ENCODE measurements at places on chromosomes 12 and 14. TPM values are rescaled to one million over a fixed set of nuclear protein-coding genes. Genes with fewer than 3 reads are reported as not detected.

Gene MYF6
- 0.33 TPM for total RNA-seq

DNA sequence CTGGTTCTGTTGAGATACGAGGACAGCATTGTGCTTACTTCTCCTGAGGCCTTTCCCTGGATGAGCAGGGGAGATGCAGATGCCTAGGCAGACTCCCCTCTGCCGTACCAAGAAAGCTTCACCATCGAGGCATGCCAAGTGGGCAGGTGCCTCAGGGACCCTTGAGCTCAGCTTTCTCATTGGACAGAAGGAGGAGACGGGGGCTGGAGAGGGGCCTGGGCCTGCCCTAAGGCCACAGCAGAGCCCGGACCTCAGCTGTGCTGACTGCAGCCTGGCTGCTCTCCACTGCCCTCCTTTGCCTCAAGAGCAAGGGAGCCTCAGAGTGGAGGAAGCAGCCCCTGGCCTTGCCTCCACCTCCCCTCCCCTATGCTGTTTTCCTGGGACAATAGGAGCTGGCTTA, 23.4 kb downstream of the SERPINA1 start:
- no peaks in the 10 kb centered on the region for H3K27me3 ChIP-seq
- no peak overlapping the region for H3K4me3 ChIP-seq
- peaks cover 8% of the 10 kb centered on the region for H3K4me1 ChIP-seq

Gene RBP5
- total RNA-seq: 5.8 TPM

DNA sequence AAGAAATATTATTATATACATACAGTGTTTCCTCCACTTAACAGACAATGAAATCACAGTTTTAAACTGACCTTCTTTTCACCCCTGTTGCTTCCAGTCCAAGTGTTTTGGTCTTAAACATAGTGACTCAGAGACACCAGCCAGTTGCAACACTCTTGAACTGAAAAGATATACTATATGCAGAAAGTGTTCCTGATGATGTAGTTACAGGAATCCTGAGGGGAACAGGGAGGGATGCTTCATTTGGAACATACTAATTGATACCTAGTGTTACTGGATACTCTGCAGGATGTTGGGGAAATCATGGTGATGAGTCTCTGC, 420.8 kb downstream of the CCDC91 start:
- DNase-seq: no peak
- peaks cover 4% of the 10 kb centered on the region for H3K36me3 ChIP-seq
- no peak overlapping the region for H3K27ac ChIP-seq
- no peak overlapping the region for H3K4me3 ChIP-seq
- H3K4me1 ChIP-seq: peaks cover 6% of the 10 kb centered on the region

Gene SMCO3
- total RNA-seq: not detected

Gene FAM181A
- not detected for total RNA-seq

GRCh38 chr12:4242595-4242994, 31.0 kb upstream of the CCND2 start:
- no peaks in the 10 kb centered on the region for H3K36me3 ChIP-seq
- H3K27ac ChIP-seq: no peak overlapping the region
- DNase-seq: no peak
- peaks cover 13% of the 10 kb centered on the region for H3K4me1 ChIP-seq
- H3K4me3 ChIP-seq: no peak overlapping the region
- peaks cover 24% of the 10 kb centered on the region for H3K27me3 ChIP-seq

Gene ADGRD1
- 6.6 TPM for total RNA-seq

DNA sequence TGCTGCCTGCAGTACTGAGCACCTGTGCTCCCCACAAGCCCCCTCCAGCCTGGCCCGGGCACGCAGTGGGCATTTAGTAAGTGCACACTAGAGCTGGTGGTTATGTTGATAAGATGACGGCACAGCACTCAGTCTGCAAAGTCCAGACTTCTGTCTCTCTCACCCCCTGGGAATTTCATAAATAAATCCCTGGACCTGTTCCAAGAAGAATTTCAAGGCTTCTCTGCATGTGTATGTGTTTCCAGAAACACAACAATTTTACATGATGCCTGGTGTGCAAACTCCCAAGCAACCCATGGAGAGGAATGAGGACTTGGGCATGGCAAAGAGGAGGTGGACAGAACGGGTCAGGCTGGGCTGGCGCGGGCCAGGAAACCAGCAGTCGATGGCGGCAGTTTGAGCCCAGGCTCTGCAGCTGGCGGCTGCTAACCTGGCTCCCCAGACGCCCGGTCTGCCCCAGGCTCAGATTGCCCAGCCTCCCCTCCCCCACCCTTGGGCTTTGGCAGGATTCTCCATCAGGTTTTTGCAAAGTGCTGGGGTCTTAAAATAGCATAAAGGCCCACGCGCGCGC, 10.4 kb upstream of the ACVR1B start:
- no peak for DNase-seq
- no peaks in the 10 kb centered on the region for H3K27me3 ChIP-seq
- H3K27ac ChIP-seq: no peak overlapping the region
- no peak overlapping the region for H3K4me3 ChIP-seq
- H3K36me3 ChIP-seq: peaks cover 2% of the 10 kb centered on the region

GRCh38 chr12:48782457-48783395, 6.2 kb downstream of the ADCY6 start:
- H3K4me1 ChIP-seq: peaks cover 17% of the 10 kb centered on the region
- H3K27ac ChIP-seq: peak overlapping the region; percentile 18
- no peak overlapping the region for H3K4me3 ChIP-seq
- DNase-seq: no peak

GRCh38 chr12:71503579-71504391, 64.2 kb downstream of the LGR5 start:
- no peaks in the 10 kb centered on the region for H3K36me3 ChIP-seq
- peaks cover 3% of the 10 kb centered on the region for H3K4me1 ChIP-seq
- no peaks in the 10 kb centered on the region for H3K27me3 ChIP-seq
